IgD-negative memory B cell (primary cell): ENCODE measurements at places on chromosomes 2 and 18. TPM values are rescaled to one million over a fixed set of nuclear protein-coding genes. Genes with fewer than 3 reads are reported as not detected.

APCDD1 gene
- not detected for polyA plus RNA-seq

NPHP1 gene
- 2.1 TPM for polyA plus RNA-seq

RGPD8 gene
- polyA plus RNA-seq = 3.8 TPM

ANKRD30B gene
- not detected for polyA plus RNA-seq

CNOT11 gene
- polyA plus RNA-seq = 46.8 TPM

ROCK2 gene
- 13.3 TPM for polyA plus RNA-seq
